Calu3 (cell line): ENCODE measurements at places on chromosomes 3 and 15. TPM values are rescaled to one million over a fixed set of nuclear protein-coding genes. Genes with fewer than 3 reads are reported as not detected.

The TRH gene
- total RNA-seq, result not detected in 2 replicates

The MST1R gene
- 169 and 218 TPM in 2 replicates for total RNA-seq

The ZPLD1 gene
- 0.64 and 1.2 TPM in 2 replicates for total RNA-seq

The SLC12A1 gene
- not detected in 2 replicates for total RNA-seq

The GP5 gene
- 0.10 and 0.21 TPM in 2 replicates for total RNA-seq

The CERS3 gene
- total RNA-seq, result 0.42 and 0.61 TPM in 2 replicates

The LAMB2 gene
- total RNA-seq, result 288 and 316 TPM in 2 replicates

The BFSP2 gene
- total RNA-seq, result not detected in 2 replicates

The ARGFX gene
- total RNA-seq, result not detected in 2 replicates

The UPK1B gene
- total RNA-seq, result 26.9 and 32.8 TPM in 2 replicates

The DNAJB8 gene
- total RNA-seq, result not detected in 2 replicates

The A4GNT gene
- total RNA-seq, result not detected in 2 replicates

GRCh38 chr3:194277104-194277785 lies 73.9 kb downstream of the CPN2 start:
- DNase-seq, result no peak

DNA sequence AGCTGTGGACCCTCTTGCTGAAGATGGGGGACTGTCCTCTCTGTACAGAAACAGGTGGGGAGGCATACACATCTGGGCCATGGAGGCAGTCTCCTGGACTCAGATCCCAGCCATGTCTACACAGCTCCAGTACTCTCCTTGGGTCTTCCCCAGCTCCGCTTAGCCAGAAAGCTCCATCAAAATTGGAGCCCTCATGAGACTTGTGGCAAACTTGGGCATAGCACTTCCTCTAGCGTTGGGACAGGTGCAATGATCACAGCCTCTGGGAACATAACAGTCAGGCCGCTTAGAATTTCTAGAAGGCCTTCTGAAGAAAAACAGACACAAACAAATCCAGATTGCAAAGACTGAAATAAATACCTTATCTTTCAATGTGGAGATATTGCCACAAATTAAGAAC lies 634.3 kb upstream of the GOLIM4 start:
- DNase-seq, result no peak

DNA sequence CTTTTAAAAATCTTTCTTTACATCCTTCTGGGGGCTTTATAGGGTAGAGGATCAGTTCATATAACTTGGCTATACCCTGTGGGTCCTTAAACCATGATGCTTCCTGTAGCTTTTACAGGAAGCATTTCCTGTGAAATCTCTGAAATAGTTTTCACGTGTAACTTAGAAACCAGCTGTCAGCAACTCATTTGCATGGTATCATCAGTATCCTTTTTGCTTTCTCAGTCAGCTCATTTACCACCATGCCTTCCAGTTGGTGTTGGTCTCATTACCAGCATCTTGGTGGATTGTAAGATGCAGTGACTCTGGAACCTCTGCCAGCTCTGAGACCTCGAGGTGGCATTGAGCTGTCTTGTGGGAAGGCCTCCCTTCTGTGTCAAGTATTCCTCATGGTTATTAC lies 96.7 kb upstream of the MYZAP start:
- no peak for DNase-seq

DNA sequence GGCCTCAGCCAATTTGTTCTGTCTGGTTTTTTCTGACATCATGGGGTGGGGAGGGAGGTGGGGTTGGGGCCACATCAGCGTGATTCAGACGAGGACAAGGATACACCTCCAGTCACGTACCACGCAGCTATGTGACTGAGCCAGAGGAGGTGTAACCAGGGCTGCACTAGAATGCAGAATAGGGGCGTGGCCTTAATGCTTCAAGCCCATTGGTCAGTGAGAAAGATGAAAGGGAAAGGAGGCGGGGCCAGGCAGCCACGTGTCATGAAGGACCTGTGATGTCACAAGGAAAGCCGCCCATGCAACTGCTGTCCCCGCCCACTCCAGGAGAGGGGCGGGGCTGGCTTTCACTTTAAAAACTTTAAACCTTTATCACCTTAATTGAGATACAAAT lies at the start of gene GOLGA6L2:
TSS of gene GOLGA6L2 (minus strand) at position 137 of the 394 bp plus-strand sequence. CDS start at position 75, 62 bp downstream.
- no peak for DNase-seq

DNA sequence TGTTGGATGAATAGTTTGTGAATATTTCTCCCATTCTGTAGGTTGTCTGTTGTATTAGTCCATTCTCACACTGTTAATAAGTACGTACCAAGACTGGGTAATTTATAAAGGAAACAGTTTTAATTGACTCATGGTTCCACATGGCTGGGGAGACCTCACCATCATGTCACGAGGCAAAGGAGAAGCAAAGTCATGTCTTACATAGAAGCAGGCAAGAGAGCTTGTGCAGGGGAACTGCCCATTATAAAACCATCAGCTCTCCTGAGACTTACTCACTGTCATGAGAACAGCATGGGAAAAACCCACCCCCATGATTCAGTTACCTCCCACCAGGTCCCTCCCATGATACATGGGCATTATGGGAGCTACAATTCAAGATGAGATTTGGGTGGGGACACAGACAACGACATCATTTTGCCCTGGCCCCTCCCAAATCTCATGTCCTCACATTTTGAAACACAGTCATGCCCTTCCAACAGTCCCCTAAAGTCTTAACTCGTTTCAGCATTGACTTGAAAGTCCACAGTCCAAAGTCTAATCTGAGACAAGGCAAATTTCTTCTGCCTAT lies 133.2 kb downstream of the LMLN start:
- DNase-seq, result no peak

GRCh38 chr3:177467247-177467985 lies 270.1 kb upstream of the TBL1XR1 start:
- DNase-seq, result no peak

DNA sequence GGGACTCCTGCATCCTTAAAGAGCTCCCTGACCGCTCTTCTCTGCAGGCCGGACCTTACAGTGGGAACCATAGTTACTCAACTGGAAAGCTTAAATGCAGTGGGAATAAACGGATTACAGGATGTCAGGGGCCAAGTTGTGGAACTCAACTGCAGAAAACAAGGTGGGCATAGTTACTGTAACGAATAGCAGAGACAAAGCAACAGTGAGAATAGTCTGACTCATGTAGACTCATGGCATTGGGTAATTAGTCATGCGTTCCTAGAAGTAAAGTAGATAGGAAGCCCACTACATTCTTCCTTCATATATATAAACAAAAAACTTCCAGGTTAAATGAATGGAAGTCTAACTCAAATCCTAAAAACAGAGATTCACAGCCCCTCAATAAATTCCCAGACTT lies 95.5 kb upstream of the CHRNA7 start:
- no peak for DNase-seq

GRCh38 chr3:120459196-120459595 lies 8.4 kb upstream of the FSTL1 start:
- DNase-seq, result no peak

DNA sequence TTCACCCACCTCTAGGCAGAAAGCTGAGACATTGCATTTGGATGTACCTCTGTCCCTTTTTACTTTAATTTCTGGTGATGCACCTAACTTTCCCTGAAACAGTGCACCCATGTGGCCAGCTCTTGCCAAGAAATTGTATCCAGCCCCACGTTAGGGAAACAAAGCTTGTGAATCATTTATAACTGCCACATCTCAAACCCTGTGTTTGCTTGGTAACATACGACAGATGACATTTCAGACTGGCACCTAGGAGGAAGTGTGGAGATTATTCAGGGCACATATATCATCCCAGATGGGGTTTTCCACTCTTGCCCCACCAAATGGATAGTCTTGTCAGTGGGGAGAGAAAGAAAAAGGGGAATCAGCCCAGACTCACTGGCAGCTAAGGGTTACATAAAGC lies 2.1 kb downstream of the CYB561D2 start:
- no peak for DNase-seq

DNA sequence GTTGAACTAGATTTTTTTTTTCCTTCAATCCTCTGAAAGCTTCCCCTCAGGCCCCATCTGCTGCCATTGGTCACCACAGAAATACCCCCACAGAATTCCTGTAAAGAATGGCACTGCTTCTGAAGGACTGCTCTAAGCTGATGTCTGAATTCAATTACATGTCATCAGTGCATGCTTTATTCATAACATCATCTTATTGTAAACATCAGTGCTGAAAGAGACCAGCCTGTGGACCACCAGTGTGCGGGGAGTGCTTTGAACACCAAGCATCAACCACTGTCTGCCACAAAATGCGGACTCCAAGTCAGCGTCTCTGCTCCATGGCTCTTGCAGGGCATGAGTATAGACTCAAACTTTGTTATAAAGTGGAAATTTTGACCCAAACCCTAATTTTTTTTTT lies 11.6 kb downstream of the PHLDB2 start:
- no peak for DNase-seq

GRCh38 chr3:40901796-40902195 lies 297.5 kb upstream of the CTNNB1 start:
- DNase-seq, result no peak

GRCh38 chr15:54659646-54660045 lies 537.1 kb downstream of the RSL24D1 start:
- DNase-seq, result no peak

GRCh38 chr3:131299836-131300235 lies 81.7 kb upstream of the NUDT16 start:
- DNase-seq, result no peak

DNA sequence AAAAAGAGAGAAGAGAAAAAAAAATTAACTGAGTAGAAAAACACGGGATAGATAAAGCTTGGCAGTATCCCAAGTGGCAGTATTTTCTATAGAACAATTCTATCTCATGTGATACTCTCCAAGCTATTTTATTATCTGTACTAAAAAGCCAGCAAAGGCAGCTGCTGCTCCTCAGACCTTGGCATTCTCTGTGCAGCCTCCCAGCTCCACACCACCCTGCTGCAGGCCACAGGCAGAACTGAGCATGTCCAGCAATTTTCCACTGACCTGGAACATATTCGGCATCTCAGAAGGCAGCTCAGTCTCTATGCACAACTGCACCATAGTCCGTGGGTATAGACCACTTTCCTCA lies 1161.4 kb downstream of the IGSF11 start:
- DNase-seq, result no peak

- DNase-seq, result no peak
These were observed 101.6 kb downstream of the RPL22L1 start for GRCh38 chr3:170768334-170768801.

- no peak for DNase-seq
These were observed 646.6 kb downstream of the NTRK3 start for GRCh38 chr15:87609894-87610293.

GRCh38 chr15:85792912-85793590 lies 1.7 kb downstream of the KLHL25 start:
- DNase-seq, result no peak

GRCh38 chr3:102441832-102442231 lies 7.0 kb downstream of the ZPLD1 start:
- no peak for DNase-seq

DNA sequence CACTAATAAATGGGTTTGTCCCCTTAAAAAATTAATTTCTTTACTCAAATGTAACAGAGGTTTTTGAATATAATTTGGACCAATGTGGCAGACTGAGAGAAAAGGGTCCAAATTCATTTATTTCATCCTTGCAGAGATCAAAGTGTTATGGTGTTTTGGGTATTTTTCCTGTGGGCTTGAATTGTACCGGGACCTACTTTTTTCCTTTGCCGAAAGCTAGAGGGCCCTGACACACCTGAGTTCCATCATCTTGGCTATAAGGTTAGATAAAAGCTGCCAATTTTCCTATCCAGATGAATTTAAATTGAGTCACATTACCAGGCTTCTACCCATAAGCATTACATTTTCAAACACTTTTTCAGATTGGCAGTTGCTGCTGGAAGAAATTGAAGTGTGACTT lies 908 bp downstream of the CCNB2 start:
- no peak for DNase-seq

- no peak for DNase-seq
These were observed 122.4 kb downstream of the NECTIN3 start for GRCh38 chr3:111194048-111194447.

GRCh38 chr3:173038484-173038871 lies 102.6 kb downstream of the SPATA16 start:
- DNase-seq, result no peak

- no peak for DNase-seq
These were observed 8.2 kb upstream of the LCTL start for GRCh38 chr15:66573719-66574595.

DNA sequence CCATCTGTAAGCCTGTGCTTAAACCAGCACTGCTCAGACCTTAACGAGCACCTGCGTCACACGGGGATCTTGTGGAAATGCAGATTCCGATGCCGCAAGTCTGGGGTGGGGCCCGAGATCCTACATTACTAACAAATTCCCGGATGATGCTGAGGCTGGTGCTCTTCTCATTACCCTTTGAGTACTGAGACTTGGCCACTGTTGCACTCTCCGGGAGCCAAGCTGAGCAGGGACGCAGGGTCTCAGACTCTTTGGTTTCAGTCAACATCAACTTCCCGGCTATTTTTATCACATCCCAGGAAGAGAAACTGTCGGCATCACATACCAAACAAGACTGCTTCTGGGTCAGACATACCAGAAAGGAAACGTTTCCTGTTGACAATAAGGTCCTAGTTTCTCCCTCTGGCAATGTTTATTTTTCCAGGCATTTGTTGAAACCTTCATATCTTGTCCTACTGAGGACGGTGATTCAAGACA lies 276.6 kb downstream of the SHQ1 start:
- DNase-seq, result no peak

DNA sequence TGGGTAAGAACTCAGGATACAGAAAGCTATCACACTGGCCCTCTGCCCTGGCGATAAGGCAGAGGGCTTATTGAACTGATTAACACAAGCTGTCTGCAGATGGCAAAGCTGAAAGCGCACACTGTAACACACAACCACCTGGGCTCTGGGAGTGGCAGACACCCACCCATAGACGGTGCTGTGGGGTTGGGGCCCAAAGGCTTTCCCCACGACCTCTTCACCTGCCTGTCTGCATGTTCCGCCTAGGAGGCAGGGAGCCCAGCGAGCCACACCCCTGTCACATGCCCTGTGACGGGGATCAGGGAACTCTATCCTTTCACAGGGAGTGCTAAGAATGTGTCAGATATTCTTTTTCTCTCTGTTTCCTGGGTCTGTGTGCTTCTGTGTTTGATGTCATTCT lies 12.1 kb upstream of the TFG start:
- peak; percentile 67 for DNase-seq
